ENCODE measurements at places on chromosomes 11 and 22.

DNA sequence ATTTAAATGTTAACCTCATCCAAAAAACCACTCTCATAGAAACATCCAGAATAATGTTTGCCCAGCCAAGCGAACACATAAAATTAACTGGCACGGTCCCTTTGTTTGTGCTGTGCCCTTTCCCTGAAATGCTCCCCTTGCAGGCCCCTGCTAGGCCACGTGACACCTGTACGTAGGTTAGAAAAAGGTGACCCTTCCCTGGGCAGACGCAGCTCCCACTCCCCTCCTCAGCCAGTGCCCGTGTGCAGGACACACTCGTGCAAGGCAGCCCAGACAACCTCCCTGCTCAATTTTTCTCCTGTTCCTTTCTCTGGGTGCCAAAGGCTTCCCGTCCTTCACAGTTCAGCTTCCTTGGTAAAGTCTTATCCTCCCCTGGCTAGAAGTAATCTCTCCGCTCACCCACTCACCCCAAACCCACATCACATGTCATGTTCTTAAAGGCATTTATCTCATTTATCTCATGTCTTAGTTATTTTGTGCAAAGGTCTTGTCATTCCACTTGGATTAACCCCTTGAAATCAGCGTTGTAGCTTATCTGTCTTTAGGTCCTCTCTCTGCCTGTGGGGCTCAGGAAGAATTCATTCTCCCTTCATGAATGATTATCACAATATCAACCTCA is 20.7 kb downstream of the FAM83F start:
- DNase-seq = no peak

DNA sequence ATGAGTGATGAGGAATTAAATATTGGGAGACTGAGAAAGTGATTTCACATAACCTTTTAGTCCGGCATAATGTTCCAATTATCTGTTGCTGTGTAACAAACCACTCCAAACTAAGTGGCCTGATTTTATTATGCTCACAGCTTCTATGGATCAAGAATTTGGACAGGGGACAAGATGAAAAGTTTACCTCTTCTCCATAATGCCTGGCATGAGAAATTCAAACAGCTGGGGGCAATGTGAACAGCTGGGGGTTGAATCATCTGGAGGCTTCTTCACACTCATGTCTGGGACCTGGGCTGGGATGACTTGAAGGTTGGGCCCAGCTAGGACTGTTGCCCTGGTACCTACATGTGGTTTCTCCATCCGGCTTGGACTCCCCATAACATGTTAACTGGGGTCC is 99.4 kb upstream of the DRD2 start:
- DNase-seq = no peak

DNA sequence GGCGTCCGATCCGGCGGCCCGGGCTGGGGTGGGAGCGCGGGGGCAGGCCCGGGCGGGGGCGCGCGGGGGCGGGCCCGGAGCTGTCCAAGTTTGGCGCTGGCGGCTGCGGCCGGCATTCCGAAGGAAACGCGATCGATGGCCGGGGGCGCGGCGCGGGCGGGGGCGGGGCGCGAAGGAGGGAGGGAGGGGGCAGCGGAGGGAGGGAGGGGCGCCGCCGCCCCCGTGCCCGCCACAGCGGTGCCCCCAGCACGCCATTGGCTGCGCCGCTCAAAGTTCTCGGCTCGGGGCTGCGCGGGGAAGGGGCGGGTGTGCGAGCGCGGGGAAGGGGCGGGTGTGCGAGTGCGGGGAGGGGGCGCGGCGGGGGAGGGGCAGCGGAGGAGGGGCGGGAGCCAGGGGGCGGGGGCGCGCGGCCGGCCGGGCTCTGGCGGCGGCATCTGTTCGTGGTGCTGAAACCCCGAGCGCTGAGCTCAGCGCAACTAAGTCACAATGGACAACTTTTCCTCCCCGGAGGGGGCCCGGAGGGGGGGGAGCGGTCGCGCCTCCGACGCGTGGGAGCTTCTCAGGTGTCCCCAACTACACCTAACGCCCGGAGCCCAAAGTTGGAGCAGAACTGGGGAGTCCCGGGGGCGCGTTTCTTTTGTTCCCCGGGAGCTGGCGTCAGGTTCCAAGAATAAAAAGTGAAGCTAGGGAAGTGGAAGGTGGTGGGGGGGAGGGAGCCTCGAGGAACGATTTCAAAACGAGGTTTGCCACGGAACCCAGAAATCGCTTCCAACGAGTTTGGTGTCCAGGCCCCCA is 2.2 kb downstream of the PHF21B start:
- no peak for DNase-seq

GRCh38 chr11:11708256-11708655 is 86.5 kb upstream of the GALNT18 start:
- no peak for DNase-seq

DNA sequence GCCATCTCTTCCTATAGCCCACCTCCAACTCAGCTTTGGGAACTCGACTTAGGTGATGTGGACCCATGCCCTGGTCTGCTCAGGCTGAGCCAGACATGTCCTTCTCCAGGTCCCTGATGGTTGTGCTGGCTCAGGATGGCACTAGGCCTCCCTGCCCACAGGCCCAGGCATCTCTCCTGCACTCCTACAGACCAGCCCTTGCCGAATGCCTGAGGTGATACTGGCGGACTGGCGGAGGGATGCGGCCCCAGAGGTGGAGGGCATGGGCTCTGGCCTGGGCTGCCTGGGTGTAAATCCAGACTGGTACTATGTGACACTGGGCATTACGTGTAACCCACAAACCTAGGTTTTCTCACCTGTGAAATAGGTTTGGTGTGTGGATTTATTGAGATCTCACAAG is 352.8 kb downstream of the SHANK2 start:
- no peak for DNase-seq

- no peak for DNase-seq
Measured at GRCh38 chr22:38610234-38610633, 40.3 kb upstream of the DMC1 start.

All from stimulated activated CD8-positive, alpha-beta memory T cell treated with anti-CD3 and anti-CD28 coated beads, Interleukin-7, amount 100 ng/mL, for 1 hour (primary cell).